ENCODE measurements at places on chromosomes 4 and X. TPM values are rescaled to one million over a fixed set of nuclear protein-coding genes. Genes with fewer than 3 reads are reported as not detected.

GRCh38 chrX:345020-345925 is 26.7 kb upstream of the GTPBP6 start:
- H3K4me1 ChIP-seq, result peaks cover 14% of the 10 kb centered on the region
- no peaks in the 10 kb centered on the region for H3K27me3 ChIP-seq
- DNase-seq, result peak; percentile 43
- no peaks in the 10 kb centered on the region for H3K36me3 ChIP-seq

GRCh38 chrX:14690553-14690952 is 161.2 kb downstream of the GLRA2 start:
- H3K27me3 ChIP-seq, result no peaks in the 10 kb centered on the region
- H3K4me1 ChIP-seq, result no peaks in the 10 kb centered on the region
- H3K4me3 ChIP-seq, result no peak overlapping the region
- no peaks in the 10 kb centered on the region for H3K36me3 ChIP-seq
- DNase-seq, result no peak
- H3K27ac ChIP-seq, result no peak overlapping the region

DNA sequence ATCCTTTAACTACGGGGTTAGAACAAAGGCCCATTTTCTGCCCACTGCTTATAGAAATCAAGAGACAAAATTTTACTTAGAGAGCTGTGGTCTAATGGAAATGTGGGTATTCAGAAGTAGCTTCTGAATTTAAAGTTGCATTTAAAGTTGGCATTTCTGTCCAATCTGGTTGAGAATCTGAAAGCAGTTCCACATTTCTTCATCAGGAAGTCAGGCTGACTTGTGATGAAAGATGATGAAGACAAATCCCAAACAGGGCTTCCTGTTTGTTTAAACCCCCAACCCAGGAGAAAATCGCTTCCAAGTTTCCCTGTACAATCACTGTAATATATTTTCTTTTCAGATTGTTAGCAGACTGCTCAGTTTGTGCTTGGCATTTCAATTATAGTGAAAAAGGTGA is 345.3 kb downstream of the SPRY1 start:
- no peak for DNase-seq
- no peak overlapping the region for H3K27ac ChIP-seq
- no peak overlapping the region for H3K4me3 ChIP-seq
- no peaks in the 10 kb centered on the region for H3K36me3 ChIP-seq
- no peaks in the 10 kb centered on the region for H3K4me1 ChIP-seq

- H3K4me1 ChIP-seq, result no peaks in the 10 kb centered on the region
- no peaks in the 10 kb centered on the region for H3K36me3 ChIP-seq
- H3K27me3 ChIP-seq, result no peaks in the 10 kb centered on the region
- DNase-seq, result no peak
- H3K4me3 ChIP-seq, result no peak overlapping the region
Measured at GRCh38 chrX:106670631-106671030, 55.9 kb upstream of the RNF128 start.

- no peak overlapping the region for H3K27ac ChIP-seq
- H3K4me1 ChIP-seq, result no peaks in the 10 kb centered on the region
- H3K36me3 ChIP-seq, result no peaks in the 10 kb centered on the region
- H3K27me3 ChIP-seq, result no peaks in the 10 kb centered on the region
- no peak overlapping the region for H3K4me3 ChIP-seq
Measured at GRCh38 chr4:188262464-188262863, 123.2 kb downstream of the TRIML1 start.

DNA sequence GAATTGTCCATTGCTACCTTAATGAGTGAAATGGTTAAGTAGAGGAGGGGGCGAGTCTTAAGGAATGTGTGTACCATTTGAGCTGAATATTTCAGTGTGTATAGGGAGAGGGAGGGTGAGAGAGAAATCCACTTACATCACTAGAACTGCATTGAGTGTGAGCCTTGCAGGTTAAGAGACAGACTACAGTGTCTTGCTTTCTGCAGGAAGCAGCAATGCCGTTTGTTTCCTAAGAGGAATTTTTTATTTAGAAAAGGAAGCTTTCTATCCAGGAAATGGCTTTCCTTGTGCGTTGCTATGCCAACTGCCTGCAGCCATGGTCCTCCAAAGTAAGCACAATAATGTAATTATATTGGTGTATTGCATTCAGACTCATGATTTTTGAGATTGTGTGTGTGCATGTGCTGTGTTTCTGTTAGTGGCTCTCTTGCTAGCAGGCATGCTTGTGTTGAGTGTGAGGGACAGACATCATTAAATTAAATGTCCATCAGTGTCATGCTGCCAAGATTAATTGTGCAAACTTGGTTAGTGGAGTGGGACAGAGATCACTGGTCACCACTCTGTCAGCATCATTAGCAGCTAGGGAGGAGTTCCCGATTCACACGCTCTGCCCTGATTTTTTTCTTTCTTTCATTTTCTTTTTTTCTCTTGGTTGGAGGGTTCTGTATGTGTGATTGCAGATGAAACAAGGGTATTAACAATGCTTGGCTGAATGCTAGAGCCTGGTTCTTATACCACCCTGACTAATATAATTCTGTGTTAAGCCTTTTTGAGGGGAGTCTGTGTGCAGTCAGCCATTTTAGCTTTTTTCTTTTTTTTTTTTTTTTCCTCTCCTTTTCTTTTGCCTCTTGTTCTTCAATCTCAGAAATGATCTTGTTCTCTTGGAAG is 164.3 kb downstream of the RAPGEF2 start:
- H3K4me1 ChIP-seq, result peaks cover 8% of the 10 kb centered on the region
- H3K27me3 ChIP-seq, result no peaks in the 10 kb centered on the region
- H3K36me3 ChIP-seq, result no peaks in the 10 kb centered on the region
- no peak overlapping the region for H3K27ac ChIP-seq
- no peak for DNase-seq

- DNase-seq, result no peak
- no peaks in the 10 kb centered on the region for H3K4me1 ChIP-seq
- no peaks in the 10 kb centered on the region for H3K36me3 ChIP-seq
- no peak overlapping the region for H3K27ac ChIP-seq
- no peak overlapping the region for H3K4me3 ChIP-seq
- no peaks in the 10 kb centered on the region for H3K27me3 ChIP-seq
Measured at GRCh38 chr4:126753592-126753991, 879.2 kb upstream of the INTU start.

DNA sequence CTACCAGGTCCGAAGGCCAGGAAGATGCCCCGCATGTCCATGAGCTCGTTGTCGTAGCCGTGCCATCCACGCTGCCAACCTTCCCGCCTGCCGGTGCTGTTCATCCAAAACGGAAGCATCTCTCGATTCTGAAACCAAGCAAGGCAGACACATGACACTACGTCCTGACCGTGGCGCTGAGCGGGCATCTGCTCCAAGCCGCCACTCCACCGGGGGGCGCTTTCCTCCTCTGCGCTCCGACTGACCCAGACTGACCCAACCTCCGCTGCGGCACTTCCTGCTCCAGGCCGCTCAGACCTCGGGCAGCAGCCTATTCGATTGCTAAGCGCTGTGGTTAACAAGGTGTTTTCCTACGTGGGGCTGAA is 120.5 kb downstream of the ENPP6 start:
- H3K4me1 ChIP-seq, result peaks cover 9% of the 10 kb centered on the region
- H3K36me3 ChIP-seq, result no peaks in the 10 kb centered on the region
- peak overlapping the region; percentile 27 for H3K4me3 ChIP-seq
- DNase-seq, result peak; percentile 89
- H3K27me3 ChIP-seq, result no peaks in the 10 kb centered on the region
- H3K27ac ChIP-seq, result peak overlapping the region; percentile 68

- peaks cover 10% of the 10 kb centered on the region for H3K4me1 ChIP-seq
- peak; percentile 77 for DNase-seq
- no peaks in the 10 kb centered on the region for H3K36me3 ChIP-seq
- H3K27me3 ChIP-seq, result peaks cover 54% of the 10 kb centered on the region
- H3K27ac ChIP-seq, result no peak overlapping the region
Measured at GRCh38 chr4:1053080-1053661, 41.7 kb downstream of the FGFRL1 start.

SOWAHB gene
- total RNA-seq, result 0.19 TPM

KCNE5 gene
- total RNA-seq, result 0.57 TPM

All from spleen (tissue), 13 donors.